Occipital lobe (tissue), 3 donors: ENCODE measurements at places on chromosomes 5 and 9. TPM values are rescaled to one million over a fixed set of nuclear protein-coding genes. Genes with fewer than 3 reads are reported as not detected.

Gene FOXD4L6
- total RNA-seq: 0.31 TPM

Gene PCDHB9
- 6.1 TPM for total RNA-seq

Gene PRUNE2
- 13.4 TPM for total RNA-seq

- no peak for DNase-seq
Measured at GRCh38 chr9:36928670-36929349, 105.3 kb downstream of the PAX5 start.

- no peak for DNase-seq
Measured at GRCh38 chr5:146645342-146645741, 129.4 kb upstream of the GPR151 start.

- DNase-seq: no peak
Measured at GRCh38 chr5:153552886-153553285, 62.4 kb downstream of the GRIA1 start.

DNA sequence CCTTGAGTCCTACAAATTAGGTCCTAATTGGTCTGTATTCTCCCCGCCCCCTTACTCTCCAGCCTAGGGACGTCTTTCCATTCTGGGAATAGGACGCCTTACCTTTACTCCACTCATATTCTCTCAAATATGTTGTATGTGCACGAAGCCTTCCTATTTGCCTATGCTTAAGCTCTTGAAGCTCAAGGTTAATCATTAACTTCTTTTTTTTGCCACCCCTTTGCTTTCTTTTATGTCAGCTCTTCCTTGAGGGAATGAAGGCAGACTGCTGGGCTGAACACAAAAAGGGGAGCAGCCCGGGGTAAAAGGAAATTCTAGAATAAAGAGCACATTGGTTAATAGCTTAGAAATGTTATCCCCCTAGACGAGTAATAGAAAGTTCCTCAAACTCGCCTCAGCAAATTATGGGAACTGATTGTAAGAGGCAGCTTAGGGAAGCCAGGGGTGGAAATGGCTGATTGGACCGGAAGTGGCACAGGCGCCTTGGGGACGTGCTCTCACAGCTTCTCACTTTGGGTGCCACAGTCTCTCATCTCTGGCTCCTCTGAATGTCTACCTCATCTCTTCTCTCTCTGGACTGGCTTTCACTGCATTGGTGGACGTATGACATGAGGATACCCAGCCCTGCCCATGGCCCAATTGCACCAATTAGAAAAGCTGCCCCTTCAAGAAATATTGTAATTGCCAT, 122.3 kb upstream of the IL12B start:
- no peak for DNase-seq
